Stomach (tissue), 19 donors: ENCODE measurements at places on chromosomes 16 and 17. TPM values are rescaled to one million over a fixed set of nuclear protein-coding genes. Genes with fewer than 3 reads are reported as not detected.

The TNK1 gene
- total RNA-seq, result 32.7 TPM

The FOXC2 gene
- not detected for total RNA-seq

The RNF40 gene
- 44.9 TPM for total RNA-seq

The LRRC37A gene
- not detected for total RNA-seq

The NGFR gene
- not detected for total RNA-seq

The DNAH3 gene
- total RNA-seq, result not detected

The TPSG1 gene
- total RNA-seq, result not detected

- no peak overlapping the region for H3K27ac ChIP-seq
- DNase-seq, result no peak
- H3K36me3 ChIP-seq, result no peaks in the 10 kb centered on the region
- H3K4me1 ChIP-seq, result peaks cover 7% of the 10 kb centered on the region
- no peaks in the 10 kb centered on the region for H3K27me3 ChIP-seq
- no peak overlapping the region for H3K4me3 ChIP-seq
Observed at GRCh38 chr17:40511667-40512220, 10.3 kb upstream of the TNS4 start.

DNA sequence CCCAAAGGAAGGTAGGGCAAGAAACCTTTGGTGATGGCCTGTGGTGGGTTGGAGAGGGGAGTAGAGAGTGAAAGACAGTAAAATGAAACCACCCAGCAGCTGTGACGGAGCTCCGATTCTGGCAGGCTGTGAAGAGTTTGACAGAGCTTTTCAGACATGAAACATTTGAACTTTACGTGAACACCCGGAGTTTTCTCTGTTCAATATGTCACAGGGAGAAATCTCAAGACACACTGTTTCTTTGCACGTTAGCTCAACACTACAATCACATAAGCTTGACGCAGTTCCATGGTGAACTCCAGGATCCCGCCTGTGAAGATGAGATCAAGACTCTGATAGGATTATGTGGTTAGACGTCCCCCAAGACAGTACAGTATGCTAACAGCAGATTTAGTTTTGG, 79.6 kb upstream of the CDH11 start:
- peak; percentile 14 for DNase-seq
- H3K27me3 ChIP-seq, result no peaks in the 10 kb centered on the region
- H3K36me3 ChIP-seq, result no peaks in the 10 kb centered on the region
- H3K4me1 ChIP-seq, result no peaks in the 10 kb centered on the region
- no peak overlapping the region for H3K27ac ChIP-seq

- H3K36me3 ChIP-seq, result peaks cover 51% of the 10 kb centered on the region
- H3K4me3 ChIP-seq, result no peak overlapping the region
- DNase-seq, result no peak
- no peaks in the 10 kb centered on the region for H3K27me3 ChIP-seq
- H3K4me1 ChIP-seq, result peaks cover 15% of the 10 kb centered on the region
- H3K27ac ChIP-seq, result no peak overlapping the region
Observed at GRCh38 chr17:40355804-40356758, 8.5 kb downstream of the GJD3 start.

- peaks cover under 1% of the 10 kb centered on the region for H3K36me3 ChIP-seq
- H3K27ac ChIP-seq, result peak overlapping the region; percentile 98
- H3K4me1 ChIP-seq, result peaks cover 50% of the 10 kb centered on the region
- peak overlapping the region; percentile 65 for H3K4me3 ChIP-seq
Observed at GRCh38 chr17:80260069-80260535, 550 bp upstream of the RNF213 start.

DNA sequence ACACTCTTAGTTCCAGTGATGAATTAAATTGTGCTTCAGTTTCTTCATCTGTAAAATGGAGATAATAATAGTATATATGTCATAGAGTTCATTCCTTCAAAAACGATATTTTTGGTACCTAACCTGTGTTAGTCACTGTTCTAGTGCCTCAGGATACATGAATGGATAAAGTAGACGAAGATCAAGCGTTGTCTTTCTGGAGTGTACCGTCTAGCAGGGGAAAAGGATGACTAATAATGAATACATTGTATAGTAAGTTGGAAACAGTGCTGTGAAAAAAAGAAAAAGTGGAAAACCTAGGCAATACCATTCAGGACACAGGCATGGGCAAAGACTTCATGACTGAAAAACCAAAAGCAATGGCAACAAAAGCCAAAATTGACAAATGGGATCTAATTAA, 8.6 kb downstream of the KRT10 start:
- peaks cover 7% of the 10 kb centered on the region for H3K36me3 ChIP-seq
- peaks cover 16% of the 10 kb centered on the region for H3K27me3 ChIP-seq
- DNase-seq, result no peak
- H3K27ac ChIP-seq, result no peak overlapping the region

- H3K4me3 ChIP-seq, result no peak overlapping the region
- H3K27me3 ChIP-seq, result no peaks in the 10 kb centered on the region
- H3K36me3 ChIP-seq, result peaks cover under 1% of the 10 kb centered on the region
- no peak overlapping the region for H3K27ac ChIP-seq
- peaks cover 28% of the 10 kb centered on the region for H3K4me1 ChIP-seq
Observed at GRCh38 chr17:78842881-78843565, 2.4 kb upstream of the USP36 start.

DNA sequence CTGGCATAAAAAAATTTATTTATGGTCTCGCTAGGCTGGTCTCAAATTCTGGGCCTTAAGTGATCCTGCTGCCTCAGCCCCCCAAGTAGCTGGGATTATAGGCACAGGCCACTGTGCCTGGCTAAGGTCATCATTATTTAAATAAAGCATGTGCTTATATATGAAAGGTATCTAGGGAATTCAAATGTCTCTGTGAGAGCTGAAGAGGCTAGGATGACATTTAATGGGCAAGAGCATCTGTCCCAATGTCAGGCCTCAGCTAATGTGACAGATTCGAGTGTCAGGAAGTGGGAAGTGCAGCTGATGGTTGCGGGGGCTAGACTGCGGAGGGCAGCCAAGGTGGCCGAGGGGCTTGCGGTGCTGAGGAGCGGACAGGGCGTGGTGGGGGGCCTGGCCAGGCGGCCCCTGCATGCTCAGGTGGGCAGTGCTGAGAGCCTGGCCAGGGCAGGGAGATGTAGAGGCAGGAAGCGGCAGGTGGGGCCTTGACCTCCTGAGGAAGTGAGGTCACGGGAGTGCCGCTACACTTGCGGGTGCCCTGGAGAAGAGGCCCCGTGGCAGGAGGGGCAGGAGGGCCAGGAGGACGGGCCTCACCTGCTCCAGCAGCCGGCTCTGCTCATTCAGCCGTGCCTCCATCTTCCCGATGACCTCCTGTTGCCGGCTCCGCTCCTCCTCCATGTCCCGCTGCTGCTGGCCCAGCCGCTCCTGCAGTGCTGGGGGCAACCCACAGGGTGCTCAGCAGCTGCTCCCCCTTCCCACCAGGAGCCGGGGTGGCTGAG, 12.6 kb upstream of the MRPL38 start:
- H3K4me3 ChIP-seq, result no peak overlapping the region
- H3K27me3 ChIP-seq, result no peaks in the 10 kb centered on the region
- no peaks in the 10 kb centered on the region for H3K4me1 ChIP-seq
- DNase-seq, result no peak
- H3K27ac ChIP-seq, result no peak overlapping the region

DNA sequence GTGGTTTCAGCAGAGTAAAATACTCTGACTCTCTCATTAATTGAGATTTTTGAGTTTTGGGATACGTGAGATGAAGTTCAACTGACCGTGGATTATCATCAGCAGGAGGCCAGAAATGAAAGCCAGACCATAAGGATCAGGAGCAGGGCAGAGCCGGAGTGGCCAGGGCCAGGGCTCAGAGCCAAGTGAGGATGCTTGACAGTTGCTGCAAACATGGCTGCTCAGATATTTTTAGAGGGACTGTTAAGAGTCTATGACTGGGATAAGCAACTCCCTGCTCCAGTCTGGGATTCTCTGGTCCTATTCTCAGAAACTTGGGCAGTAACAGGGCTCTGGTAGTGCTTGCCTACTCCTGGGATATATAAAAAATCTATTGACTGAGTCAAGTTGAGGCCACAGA, 17.6 kb upstream of the CDH13 start:
- H3K27ac ChIP-seq, result no peak overlapping the region
- DNase-seq, result no peak
- no peaks in the 10 kb centered on the region for H3K4me1 ChIP-seq
- H3K4me3 ChIP-seq, result no peak overlapping the region

GRCh38 chr16:87570938-87571867, 31.1 kb upstream of the JPH3 start:
- no peaks in the 10 kb centered on the region for H3K27me3 ChIP-seq
- DNase-seq, result peak; percentile 81
- H3K27ac ChIP-seq, result no peak overlapping the region
- H3K4me3 ChIP-seq, result no peak overlapping the region
- H3K36me3 ChIP-seq, result no peaks in the 10 kb centered on the region
- peaks cover 29% of the 10 kb centered on the region for H3K4me1 ChIP-seq

- no peak for DNase-seq
- no peak overlapping the region for H3K4me3 ChIP-seq
- no peak overlapping the region for H3K27ac ChIP-seq
- peaks cover 41% of the 10 kb centered on the region for H3K36me3 ChIP-seq
- no peaks in the 10 kb centered on the region for H3K4me1 ChIP-seq
- H3K27me3 ChIP-seq, result no peaks in the 10 kb centered on the region
Observed at GRCh38 chr17:12756786-12757185, 32.5 kb upstream of the ARHGAP44 start.
